ENCODE measurements at places on chromosomes 6 and 20.

DNA sequence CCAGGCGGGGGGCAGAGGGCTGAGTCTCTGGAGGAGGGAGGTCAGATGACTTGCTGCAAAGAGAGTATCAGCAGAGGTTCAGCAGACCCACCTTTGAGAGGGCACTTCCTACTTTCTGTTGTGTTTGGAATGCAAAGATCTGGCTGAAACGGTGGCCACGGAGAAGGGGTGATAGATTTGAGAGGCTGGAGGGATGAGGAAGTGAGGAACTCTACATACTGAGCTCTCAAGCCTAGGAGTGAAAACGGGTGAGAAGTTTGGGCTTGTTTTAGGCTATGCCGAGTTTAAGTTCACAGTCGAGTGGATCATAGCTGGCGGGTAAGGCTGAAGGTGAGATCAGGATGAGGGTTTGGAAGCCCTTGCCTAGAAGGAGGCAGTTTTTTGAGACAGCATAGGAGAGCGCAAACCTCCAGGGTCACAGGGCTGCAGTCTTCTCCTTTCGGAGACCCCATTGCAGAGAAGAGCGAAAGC, 477 bp upstream of the ITPA start:
- no peak for DNase-seq

- no peak for DNase-seq
Measured at GRCh38 chr6:75266716-75267291, 17.8 kb downstream of the TMEM30A start.

DNA sequence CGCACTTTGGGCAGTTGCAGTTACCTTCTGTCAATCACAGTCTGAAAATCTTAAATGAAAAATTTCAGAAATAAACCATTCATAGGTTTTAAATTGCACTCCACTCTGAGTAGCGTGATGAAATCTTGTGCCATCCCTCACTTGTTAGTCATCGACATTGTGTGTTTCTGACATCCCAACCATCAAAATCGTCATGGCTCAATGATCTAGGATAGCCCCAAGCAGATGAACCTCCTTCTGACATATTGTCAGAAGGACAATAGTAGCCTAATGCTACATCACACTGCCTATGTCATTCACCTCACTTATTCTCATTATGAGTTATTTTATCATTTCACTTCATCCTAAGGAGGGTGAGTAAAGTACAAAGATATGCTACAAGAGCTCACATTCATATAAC, 284.8 kb downstream of the PTPRK start:
- DNase-seq = no peak

- no peak for DNase-seq
Measured at GRCh38 chr6:106141441-106142237, 55.5 kb downstream of the PRDM1 start.

Measured in right hindlimb (tissue), 1 donor.